ENCODE measurements at places on chromosomes 3 and 15.

DNA sequence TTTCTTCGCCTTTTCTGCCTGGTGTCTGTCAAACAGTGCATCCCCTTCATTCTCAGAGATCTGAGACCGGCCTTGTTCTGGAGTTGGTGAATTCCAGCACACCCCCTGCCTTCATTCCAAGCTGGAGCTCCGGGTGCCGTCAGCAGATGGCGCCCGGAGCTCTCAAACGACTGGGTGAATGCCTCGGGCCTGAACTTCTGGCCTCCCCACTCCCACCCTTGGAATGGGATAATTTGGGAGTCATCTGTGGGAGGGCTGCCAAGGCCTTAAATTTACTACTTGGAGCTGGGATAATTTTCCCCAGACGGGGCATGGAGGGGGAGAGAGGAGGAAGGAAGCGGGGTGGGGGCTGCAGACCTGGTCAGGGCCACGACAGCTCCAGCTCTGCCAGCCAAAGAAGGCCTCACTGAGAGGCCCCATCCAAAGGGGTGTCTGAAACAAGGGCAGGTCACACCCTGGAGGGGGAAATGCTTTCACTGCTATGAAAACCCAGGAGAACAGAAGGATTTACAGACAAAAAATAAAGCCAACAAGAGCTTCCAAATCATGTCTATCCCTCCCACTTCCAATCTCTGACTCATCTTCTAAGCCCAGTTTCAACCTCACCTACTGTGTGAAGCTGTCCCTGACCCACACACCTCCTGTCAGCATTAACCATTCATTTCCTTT, 187.9 kb downstream of the OPA1 start:
- peak; percentile 93 for DNase-seq

- no peak for DNase-seq
These were observed 812 bp upstream of the SEC62 start for GRCh38 chr3:169965562-169966427.

- DNase-seq, result no peak
These were observed 41.1 kb upstream of the GNB5 start for GRCh38 chr15:52232327-52232726.

- DNase-seq, result peak; percentile 95
These were observed 36.3 kb upstream of the MEX3B start for GRCh38 chr15:82081914-82082762.

DNA sequence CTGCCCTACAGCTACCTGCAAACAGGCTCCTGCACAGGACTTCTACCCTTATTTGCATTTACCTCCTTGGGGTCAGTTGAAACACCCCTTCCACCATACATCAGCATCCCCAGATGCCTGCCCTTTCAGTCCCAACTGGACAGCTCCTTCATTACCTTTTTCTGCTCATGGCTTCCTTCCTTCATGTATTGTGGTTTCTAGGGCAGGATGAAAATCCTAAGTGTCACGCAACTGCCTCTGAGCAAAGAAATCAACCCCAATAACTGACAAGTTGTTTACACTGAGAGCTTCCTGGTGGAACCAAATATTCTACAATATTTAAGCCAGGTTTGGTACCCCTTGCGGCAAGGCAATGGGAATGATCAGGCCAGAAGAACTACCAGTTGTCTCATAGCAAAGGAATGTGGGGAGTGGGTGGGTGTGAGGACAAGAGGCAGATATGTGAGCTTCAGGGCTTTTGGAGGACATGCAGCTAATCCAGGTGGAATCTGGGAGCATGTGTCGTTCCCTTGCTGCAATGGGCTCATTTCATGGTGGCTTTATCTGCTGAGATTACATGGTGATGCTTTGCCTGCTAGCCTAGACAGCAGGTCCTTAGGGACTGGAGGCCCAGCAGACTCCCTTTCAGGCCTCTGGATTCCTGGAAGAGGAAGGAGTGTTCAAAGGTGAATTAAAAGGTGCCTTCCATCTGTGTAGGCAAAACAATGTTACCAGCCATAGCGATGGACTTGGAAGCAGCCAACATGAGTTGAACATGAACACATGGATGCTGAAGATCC, 34.9 kb downstream of the PPCDC start:
- no peak for DNase-seq

GRCh38 chr3:11508346-11509172, 135.2 kb downstream of the VGLL4 start:
- DNase-seq, result no peak

GRCh38 chr3:78275420-78275852, 1235.5 kb downstream of the ROBO2 start:
- no peak for DNase-seq

GRCh38 chr3:152477422-152477821, 208.7 kb downstream of the MBNL1 start:
- DNase-seq, result no peak

DNA sequence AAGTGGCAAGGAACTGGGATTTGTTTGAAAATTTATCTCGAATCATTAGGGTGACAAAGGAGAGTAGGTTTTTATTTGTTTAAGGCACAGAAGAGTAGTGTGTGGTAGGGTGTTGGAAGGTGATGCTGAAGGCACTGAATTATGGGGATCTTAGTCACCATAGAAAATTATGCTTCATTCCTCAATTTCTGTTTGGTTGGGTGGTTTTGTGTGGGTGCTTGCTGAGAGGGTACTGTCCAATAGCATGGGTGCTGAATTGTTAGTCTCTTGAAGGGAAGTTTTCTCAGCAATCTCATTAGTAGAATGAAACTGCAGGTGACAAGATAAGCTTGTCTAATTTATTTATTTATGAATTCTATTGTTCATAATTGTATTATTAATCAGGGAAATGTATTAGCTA, 610.9 kb downstream of the AGBL1 start:
- no peak for DNase-seq

DNA sequence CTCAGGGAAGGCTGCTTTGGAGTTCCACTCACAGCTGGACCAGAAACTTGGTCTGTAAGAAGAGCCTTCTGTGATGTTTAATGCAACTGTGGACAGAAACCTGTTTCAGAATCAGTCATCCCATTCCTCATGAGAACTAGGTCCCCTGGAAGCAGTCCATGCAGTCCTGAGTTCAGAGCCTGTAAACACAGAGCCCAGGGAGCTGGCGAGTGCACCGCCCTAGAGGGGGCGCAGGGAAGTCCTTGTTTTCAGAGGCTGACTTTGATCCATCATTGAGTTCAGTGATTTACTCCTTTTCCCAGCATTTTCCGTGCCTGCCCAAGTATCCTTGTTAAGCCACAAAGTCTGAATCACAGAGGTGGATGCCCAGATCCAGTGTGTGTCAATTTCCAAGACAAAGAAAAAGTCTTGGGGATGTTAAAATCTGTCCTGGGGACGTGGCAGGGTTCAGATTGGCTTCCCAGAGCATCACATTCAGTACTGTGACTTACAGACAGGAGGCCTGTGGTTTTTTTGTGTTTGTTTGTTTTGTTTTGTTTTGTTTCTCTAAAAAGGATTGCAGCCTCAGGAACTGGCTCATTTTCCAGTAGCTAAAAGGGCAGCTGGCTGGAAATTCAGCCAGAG, 9.8 kb upstream of the TXNRD3 start:
- DNase-seq, result peak; percentile 34

DNA sequence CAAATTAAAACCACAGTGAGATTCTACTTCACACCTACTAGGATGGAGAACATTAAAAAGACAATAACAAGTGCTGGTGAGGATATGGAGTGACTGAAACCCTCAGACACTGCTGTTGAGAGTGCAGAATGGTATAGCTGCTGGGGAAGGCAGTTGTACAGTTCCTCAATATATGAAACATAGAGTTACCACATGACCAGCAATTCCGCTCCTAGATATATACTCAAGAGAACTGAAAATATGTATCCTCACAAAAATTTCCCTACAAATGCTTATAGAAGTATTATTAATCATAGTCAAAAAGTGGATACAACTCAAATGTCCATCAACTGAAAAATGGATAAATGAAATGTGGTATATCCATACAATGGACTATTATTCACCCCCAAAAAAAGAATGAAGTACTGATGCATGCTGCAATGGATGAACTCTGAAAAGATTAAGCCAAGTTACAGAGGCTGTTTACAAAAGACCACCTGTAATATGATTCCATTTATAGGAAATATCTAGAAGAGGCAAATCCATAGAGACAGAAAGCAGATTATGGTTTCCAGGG, 164.7 kb upstream of the IGF1R start:
- DNase-seq, result no peak

GRCh38 chr3:143581972-143582722, 266.1 kb downstream of the SLC9A9 start:
- DNase-seq, result no peak

DNA sequence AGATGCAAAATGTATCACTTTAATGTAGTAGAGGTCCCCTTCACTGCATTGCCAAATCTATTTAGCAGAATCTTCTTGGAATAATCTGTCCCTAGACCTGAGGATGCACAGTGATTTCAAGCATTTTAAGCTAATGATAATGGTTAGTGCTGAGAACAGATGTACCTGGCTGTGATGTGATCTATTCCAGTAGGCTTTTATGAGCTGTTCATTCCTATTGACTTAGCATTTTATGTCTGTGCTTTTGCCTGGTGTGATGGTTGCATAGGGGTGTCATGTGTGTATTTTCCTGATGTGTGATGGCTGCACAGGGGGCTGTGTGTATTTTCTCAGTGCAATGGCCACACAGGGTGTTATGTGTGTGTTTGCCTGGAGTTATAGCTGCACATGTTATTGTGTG, 272.9 kb downstream of the TIGIT start:
- no peak for DNase-seq

DNA sequence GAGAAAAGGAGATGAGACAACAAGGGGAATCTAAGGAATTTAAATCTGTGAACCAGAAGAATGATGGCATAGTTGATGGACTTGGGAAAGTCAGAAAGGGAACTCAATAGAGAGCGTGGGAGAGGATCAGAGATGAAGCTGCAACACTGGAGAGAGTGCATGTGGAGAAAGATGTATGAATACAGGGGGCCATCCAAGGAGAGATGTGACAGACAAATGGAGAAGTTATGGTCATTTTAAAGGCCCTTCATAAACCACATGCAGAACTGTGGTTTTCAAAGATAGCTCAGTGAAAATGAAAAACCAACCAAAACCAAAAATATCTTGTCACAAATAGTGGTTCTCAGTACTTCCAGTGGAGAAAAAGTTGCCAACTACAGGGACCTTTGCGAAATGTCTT, 265.2 kb downstream of the SUCLG2 start:
- DNase-seq, result no peak

GRCh38 chr3:148269816-148270215, 427.9 kb upstream of the AGTR1 start:
- no peak for DNase-seq
